ENCODE measurements at places on chromosomes 4 and X.

GRCh38 chr4:11842620-11843263 lies 414.0 kb upstream of the HS3ST1 start:
- DNase-seq: no peak

DNA sequence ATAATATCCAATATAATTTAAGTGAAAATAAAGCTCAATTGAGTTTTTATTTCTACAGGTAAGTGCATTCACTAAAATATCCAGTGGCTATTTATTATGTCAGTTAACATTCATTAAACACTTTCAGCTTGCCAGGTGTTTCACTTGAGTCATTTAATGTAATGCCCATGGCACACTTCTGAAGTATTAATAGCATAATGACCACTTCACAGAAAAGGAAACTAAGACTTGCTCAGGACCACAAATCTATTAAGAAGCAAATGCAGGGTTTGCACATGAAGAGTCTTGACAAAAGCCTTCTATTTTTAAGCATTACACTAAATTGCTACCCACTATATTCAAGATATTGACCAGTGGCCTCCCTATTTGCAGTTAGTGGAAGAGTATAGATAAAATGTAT lies 612.7 kb downstream of the KCTD8 start:
- no peak for DNase-seq

- DNase-seq: no peak
Observed at GRCh38 chr4:10587697-10588096, 96.9 kb downstream of the CLNK start.

DNA sequence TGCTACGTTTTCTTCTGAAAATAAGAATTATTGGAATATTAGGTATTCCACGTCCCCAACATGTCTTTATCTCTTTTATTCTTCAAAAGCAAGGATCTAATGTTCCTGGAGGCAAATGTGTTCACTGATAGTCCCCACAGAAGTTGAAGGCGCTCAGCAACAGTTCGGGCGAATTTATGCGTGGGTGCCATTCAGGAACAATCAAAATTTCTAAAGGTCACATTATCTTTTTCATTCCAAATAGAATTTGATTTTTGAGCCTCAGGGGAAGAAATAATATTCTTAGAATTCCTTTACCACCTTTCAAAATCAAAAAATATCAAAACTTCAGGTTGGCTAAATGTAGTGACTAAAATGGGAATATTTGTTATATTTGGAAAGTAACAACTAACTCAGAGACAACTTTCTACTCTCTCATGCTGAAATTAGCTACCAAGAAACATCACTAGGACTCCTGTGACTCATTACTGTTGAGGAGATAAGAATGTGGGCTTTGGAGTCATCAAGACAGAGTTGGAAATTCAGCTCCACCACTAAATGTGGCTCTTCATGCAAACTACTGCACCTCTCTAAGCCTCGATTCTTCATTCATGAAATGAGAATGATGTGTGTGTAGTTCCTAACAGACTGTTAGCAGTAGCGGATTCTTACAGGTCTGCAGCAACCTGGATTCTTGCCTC lies 72.3 kb upstream of the KIT start:
- peak; percentile 32 for DNase-seq

DNA sequence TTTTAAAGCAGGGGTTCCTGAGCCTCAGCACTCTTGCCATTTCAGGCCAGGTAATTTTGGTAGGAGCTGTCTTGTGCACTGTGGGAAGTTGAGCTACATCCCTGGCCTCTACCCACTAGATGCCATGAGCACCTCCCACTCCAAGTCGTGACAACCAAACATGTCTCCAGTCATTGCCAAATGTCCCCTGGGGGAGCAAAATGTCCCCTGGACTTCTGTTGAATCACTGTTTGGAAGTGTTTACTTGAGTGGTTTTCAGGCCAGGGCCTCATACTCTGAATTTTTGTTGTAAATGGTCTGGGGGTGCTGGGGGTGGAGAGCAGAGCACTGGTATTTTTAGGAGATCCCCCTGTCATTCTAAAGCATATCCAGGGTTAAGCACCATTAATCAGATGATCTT lies 3.2 kb downstream of the PDK3 start:
- no peak for DNase-seq

- DNase-seq: no peak
Observed at GRCh38 chrX:123170546-123170945, 13.5 kb upstream of the GRIA3 start.

- DNase-seq: no peak
Observed at GRCh38 chrX:139156356-139156755, 374.2 kb upstream of the F9 start.

GRCh38 chr4:118835571-118836300 lies at the start of gene SEC24D:
SEC24D (minus strand) TSS chr4:118836126; CDS start chr4:118833696, 2,430 bp downstream.
- peak; percentile 79 for DNase-seq

DNA sequence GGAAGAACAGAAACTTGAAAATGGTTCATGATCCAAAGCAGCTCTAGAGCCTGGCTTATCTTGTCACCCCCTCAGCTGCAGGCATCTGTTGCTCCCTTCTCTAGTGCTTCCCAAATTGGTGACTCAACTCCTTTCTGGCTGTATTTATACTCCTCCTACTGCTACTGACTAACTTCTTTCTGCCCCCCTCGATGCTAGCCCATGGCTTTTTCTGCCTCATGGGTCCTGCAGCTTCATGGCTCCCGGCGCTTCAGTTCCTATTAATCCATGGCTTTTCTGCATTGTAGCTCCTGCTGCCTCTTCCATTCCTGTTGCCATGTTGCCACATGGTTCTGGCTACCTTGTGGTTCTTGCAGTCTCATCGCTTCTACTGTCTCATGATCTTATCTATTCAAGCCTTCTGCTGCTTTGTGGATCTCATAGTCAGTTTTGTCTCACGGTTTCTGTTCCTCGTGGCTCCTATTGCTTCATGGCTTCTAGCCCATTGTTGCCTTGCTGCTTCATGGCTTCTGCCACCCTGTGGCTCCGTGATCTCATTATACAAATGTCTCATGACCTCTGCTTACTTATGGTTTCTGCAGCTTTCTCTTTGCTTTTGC lies 48.1 kb downstream of the SMC1A start:
- DNase-seq: peak; percentile 5

DNA sequence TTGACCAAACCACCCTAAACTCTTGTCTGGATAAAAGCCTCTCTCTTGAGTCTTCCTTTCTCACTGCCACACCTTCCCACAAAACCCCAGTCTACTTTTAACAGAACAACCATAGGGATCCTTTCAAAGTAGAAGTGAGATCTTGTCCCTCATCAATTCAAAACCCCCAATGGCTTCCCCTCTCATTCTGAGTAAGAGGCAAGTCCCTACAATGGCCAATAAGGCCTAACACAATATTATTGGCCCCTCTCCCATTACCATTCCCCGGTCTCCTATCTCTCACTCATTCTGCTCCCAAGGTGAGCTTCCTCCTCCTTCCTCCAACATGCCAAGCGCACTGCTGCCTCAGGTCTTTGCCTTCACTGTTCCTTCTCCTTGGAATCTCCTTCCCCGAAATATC lies 57.1 kb downstream of the REELD1 start:
- DNase-seq: no peak

DNA sequence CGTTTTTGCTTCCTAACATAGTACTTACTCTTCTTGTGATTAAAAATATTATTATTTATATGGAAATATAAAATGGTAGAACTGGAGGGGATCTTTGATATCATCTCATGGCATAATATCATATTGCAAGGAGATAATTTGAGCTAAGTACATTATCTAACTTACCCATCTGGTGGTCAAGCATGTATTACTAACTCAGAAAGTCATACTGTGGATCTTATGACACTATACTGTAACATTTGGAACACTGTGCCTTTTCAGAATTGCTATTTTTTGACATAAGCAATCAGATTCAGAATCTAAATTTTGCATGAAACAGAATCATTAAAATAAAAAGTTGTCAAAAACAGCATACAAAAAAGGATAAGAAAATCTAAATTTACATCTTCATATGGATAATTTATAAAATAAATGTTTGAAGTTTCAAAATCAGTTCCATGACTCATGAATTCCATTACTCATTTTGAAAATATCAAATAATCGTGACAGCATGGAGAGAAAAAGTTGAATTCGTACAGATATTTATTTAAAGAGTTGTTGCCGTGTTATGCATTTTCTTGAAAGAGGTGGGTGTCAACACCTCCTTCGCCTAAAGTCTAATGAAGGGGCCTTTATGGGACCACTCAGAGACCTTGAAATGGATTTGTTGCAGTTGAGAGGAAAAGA lies 928.1 kb downstream of the PDHA2 start:
- DNase-seq: no peak

Measured in stromal cell of bone marrow (primary cell).